ENCODE measurements at places on chromosomes 3 and 15.

DNA sequence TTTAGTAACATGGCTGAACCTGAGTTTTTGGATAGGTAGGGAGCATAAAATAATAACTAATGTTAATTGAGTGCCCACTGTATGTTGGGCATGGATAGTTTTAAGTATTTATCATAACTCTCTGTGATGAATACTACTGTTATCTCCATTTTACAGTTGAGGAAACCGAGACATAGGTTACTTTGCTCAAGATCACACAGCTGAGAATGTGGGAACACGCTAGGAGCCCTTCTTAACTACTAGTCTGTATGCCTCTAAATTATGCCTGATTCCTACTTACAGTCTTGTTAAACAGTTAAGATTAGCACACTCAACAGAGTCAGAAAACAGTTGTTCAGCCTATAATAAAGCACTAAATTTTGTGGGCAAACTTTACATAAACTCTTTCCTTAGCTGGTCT, 2.0 kb upstream of the SIAH2 start:
- no peak for DNase-seq

DNA sequence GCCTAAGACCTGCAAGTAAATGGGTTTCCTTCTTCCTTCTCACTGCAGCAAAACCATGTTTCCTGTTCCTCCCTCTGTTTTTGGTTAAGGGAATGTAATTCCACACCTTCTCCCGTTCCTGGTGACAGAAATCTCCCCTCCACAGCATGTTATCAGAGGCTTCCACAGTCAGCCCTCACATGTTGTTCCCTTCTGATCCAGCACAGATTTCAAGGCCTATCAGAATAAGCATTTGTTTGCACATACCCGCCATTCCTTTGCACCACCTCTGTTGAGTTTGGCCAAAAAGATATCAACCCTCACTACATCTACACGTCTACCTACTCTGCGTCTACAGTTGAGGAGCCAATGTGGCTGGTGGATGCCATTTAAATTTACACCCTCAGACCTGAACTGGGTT, 113.9 kb upstream of the GRM7 start:
- DNase-seq = no peak

- DNase-seq = no peak
Observed at GRCh38 chr3:38488949-38489348, 7.2 kb upstream of the EXOG start.

GRCh38 chr3:122665226-122665786, 15.3 kb upstream of the PARP14 start:
- DNase-seq = no peak

DNA sequence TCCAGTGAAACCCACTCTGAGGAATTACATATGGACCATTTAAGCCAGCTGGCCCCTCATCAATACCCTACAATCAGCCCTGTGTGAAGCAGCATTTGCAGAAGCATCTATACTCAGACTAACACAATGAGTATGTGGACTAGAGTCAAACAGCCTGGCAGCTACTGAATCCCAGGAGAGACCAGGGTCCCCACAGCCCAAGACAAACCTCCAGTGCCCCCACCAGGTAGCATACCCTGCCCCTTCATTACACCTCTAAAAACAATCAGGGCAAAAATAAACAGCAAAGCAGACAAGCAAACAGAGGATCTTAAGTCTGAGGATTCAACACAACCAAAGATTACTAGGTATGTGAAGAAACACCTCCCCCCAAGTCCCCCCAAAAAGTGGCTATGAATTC, 157.4 kb downstream of the LEKR1 start:
- no peak for DNase-seq

DNA sequence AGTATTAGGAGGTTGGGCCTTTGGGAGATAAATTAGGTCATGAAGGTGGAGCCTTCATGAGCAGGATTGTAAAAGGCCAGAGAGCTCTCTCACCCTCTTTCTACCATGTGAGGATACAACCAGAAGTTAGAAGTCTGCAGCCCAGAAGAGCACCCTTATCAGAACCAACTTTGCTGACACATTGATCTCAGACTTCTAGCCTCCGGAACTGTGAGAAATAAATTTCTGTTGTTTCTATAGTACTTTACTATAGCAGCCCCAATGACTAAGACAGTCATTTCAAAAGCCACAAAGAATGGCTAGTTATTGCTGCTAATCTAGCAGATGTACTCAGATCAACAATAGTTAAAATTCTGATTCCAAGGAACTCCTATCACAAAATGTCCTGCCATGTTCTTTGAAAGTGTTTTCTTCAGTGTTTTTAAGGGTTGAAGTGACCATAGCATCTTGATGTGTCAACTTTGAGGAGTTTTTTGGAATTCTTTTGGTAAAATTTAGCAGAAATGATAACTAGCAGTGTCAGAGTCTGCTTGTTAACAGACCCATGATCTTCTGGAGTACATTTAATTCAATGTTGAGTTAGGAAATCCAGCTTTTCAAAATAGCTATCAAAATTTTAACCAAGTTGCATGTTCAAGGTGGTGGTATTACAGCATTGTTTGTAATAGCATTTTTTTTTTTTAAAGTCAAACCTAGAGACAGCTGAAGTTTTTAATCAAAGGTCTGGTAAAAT, 10.3 kb downstream of the DZIP3 start:
- no peak for DNase-seq

- no peak for DNase-seq
Observed at GRCh38 chr3:61356685-61357084, 105.4 kb upstream of the FHIT start.

GRCh38 chr3:114496466-114496865, 202.6 kb downstream of the TIGIT start:
- DNase-seq = no peak

GRCh38 chr15:68650901-68651709, 72.3 kb downstream of the CORO2B start:
- no peak for DNase-seq

DNA sequence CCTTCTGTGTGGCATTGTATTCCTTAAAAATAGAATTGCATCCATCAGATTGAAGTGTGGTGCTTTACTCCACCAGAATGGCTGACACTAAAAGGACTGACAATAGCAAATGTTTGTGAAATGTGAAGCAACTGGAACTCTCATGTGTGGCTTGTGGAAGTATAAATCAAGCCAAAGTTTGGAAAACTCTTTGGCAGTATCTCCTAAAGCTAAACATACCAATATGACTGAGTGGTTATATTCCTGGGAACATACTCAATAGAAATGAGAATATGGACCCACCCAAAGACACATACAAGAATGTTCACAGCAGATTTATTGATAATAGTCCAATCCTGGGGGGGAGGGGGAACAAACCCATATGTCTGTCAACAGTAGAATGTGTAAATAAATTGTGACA, 87.1 kb downstream of the RARB start:
- DNase-seq = no peak

DNA sequence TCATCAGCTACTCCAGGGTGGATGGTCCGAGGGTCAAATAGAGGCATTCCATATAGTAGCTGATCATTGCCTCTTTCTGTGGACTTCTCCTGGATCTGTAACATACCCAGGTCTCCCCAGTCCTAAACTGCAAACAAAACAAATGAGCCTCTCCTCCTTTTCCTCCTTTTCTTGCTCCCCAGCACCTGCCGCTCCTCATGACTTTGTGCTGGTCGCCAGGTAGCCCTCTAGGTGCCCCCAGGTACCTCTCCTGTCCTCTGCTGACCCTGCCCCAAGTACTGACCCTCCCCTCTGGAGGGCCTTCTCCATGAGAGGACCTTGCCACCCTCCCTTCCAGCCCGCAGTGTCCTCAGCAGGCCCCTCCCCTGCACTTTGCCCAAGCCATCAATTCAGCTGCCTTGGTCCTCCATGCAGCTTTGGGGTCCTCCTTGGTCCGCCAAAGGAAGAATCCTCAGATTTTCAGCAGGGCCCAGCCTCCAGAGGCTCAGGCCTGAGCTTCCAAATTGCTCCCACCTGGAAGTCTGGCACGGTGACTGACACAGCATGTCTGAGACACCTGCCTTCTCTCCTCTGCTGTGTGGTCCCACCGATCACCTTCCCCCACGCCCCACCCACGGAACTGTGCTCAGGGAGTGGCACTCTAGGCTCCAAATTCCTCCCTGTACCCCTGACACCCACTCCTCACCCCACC, 111.0 kb downstream of the LRRK1 start:
- DNase-seq = no peak

DNA sequence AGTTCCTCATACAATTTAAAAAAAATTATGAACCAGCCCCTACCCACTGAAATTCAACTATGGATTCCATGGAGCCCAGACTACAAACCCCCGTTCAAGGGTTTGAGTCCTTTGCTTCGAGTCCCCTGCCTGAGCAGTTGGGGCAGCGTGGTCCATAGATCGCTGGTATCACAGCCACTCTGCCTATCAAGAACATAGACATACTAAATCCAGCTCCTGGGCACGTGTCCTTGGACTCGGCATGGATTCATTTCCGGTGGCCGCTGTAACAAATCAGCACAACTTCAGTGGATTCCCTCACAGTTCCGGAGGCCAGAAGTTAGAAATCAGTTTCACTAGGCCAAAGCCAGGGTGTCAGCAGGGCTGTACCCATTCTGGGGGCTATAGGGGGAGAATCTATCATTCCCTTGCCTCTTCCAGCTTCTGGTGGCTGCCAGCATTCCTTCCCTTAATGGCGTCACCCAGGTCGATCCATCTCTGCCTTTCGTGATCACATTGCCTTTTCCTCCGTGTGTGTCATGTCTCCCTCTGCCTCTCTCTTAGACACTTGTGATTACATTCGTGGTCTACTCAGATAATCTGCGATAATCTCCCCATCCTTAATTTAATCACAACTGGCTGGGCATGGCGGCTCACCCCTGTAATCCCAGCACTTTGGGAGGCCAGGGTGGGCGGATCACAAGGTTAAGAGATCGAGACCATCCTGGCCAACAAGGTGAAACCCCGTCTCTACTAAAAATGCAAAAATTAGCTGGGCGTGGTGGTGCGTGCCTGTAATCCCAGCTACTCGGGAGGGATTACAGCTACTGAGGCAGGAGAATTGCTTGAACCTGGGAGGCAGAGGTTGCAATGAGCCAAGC, 4.6 kb upstream of the TMEM44 start:
- DNase-seq = no peak

DNA sequence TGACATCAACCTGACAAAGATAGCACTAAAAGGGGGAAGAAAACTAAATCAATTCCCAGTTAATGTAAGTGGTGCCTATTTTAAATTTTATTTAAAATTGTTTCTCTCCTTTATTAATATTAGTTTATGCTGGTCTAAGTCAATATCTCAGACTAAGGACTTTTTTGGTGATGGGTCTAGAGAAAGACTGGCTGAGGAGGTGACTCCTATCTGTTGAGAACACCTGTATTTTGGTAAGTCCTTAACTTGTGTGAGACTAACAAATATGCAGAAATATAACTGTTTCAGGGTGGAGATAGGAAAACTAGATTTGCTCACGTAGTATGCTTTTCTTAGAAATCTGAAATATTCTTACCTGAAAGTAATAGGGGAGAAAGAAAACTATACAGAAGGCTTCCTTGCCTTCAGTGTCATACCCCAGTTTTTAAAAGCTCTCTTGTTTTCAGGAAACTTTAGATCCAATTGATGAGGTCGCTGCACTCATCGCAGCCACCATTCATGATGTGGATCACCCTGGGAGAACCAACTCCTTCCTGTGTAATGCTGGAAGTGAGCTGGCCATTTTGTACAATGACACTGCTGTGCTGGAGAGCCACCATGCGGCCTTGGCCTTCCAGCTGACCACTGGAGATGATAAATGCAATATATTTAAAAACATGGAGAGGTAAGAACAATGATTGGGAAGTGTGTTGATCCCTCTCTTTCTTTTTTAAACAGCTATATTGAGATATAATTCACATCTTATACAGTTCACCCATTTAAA, 138.9 kb downstream of the PDE8A start:
- DNase-seq = no peak

DNA sequence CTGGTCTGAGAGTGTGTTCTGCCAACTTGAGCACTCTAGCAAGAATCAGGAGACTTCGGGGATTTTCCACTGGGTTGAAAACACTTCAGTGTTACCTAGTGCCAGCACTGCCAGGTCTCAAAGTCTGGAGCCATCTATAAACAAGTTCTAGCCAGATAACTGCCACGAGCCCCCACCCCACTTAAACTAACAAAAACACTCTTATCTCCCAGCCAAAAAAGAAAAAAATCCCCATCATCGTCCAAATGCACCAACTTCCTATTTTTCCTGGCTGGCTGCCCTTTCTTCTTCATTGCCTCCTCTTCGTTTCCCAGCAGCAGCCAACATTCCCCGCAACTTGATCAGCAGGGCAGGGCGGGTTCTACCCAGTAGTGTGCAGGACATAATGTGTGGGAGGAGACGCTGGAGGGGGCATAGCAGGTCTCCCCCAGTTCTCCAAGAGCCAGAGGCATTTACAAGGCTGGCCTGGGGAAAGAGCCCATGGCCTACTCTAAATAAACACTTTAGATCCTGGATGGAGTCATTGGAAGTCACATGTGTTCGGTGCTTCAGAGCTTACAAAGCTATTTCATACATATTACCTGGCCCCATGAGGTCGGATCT, 29.5 kb downstream of the C2CD4B start:
- no peak for DNase-seq

GRCh38 chr15:37691911-37692310, 242.5 kb upstream of the TMCO5A start:
- DNase-seq = no peak

DNA sequence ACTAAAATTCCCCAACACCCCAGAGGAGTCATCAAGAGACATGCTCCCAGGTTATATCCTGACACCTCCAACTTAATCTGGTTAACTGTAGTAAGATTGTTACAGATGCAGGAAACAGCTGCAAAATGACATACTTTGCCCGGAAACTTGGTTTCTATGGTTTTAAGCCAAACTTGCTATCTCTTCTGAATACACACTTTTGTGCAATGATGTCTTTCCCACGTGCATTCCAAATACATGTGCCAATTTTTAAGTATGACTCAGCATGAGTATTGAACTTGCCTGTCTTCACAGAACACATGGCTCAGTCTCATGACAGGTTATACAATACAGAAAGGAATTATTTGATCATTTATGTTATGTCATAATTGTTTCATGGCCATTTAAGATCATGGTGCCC, 207.0 kb upstream of the DCBLD2 start:
- DNase-seq = no peak

DNA sequence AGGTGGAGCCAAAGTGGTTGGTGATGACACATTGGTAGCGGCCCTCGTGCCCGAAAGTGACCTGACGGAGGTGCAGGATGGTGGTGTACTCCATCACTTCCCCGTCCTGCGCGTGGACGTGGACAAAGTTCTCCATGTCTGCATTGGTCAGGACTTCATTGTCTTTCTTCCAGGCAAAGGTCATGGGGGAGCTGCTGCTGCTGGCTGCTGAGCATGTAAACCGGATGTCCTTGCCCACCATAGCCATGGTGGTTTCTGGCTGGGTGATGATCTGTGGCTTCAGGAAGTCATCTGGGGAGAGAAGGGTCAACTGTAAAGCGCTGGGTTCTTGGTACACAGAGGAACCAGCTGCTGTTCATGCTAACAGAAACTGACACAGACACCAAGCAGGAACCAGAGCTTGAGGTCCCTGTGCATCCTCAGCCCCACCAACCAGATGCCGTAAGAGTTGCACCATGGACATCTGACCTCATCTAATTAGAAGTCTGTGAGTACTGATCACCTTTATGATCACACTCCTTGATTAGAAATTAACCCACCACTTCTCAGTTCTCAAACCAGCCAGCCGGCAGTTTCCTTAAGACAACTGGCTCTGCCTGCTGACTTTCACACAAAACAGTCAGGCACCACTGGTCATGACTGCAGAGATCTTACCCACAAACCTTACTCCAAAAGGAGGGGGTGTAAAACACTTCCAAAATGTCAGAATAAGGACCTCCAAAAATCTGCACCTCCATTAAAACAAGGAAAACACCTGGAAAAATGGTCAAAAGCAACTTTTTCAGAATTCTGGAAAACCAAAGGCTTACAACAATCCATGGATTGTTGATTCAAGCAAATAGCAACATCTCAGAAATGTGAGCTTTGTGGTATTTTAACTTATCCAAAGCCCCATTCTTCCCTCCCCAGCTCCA, 114.6 kb downstream of the LRIG1 start:
- DNase-seq = no peak

- DNase-seq = no peak
Observed at GRCh38 chr3:45779746-45780735, 16.3 kb downstream of the SLC6A20 start.

Data from frontal cortex (tissue), 4 donors.